ENCODE measurements at places on chromosomes 3 and 15.

GRCh38 chr3:197508051-197508451 lies 47.7 kb downstream of the BDH1 start:
- DNase-seq, result no peak

DNA sequence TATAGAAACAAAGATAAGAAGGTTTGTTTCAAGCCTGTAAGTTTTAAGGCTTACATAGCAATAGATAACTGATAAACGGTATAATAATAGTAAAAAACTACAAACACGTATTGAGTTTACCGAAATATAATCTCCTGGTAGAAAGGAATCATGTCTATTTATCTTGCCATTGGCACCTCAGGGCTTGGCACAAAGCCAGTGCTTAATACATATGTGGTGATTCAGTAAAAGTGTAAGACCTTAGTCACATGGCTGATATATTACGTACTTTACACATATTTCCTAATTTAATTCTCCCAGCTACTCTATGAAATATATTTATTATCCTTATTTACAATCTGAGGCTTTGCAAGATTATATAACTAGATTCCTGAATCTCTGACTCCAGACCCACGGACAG lies 32.0 kb upstream of the SLCO3A1 start:
- no peak for DNase-seq

DNA sequence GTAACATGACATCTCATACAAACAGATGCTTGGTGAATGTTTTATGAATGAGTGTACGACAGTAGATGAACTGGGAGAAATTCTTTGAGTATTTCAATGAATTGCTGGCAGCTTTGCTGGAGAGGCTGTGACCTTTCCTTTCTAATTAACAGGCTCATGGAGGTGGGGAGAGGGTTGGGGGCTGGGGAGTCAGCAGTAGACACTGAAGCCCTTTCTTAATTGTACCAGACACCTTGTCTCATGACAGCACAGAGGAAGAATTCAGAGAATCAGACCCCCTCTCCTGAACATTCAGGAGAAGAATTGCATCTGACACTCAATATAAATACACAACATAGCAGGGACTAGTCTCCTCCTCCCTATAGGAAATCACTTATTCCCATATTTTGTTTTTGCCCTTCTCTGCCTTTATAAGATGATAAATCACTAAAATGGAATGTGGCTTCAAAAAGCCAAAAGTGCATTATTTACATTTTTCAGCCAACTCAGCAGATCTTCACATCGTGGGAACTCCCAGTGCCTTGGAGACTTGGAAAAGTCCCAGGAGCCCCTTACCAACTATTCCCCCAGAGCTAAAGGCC lies 66.2 kb upstream of the TPM1 start:
- no peak for DNase-seq

- no peak for DNase-seq
These were observed 42.9 kb upstream of the TSC22D2 start for GRCh38 chr3:150365132-150365604.

DNA sequence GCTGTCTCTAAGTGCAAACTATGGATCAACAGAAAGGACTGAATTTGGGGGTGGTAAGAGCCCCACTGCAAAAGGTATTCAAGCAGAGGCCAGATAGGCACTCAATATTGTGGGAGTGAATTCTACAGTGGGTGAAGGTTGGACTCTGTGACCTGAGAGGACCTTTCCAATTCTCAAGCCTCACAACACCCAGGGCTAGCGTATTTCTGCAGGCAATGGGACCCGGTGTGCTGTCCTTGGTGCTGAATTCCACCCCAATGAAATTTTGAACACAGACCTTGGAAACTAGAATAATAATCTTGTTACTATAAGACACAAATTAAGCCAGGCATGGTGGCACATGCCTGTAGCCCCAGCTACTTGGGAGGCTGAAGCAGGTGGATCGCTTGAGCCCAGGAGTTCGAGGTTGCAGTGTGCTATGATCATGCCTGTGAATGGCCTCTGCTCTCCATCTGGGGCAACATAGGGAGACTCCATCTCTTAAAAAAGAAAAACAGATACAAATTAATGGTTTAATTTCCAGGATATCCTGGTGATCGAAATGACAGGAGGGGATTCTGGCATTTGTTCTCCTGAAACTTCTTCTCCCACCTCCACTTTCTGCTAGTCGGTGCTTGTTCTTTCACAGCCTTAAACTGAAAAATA lies 135.4 kb downstream of the RAB11A start:
- no peak for DNase-seq

DNA sequence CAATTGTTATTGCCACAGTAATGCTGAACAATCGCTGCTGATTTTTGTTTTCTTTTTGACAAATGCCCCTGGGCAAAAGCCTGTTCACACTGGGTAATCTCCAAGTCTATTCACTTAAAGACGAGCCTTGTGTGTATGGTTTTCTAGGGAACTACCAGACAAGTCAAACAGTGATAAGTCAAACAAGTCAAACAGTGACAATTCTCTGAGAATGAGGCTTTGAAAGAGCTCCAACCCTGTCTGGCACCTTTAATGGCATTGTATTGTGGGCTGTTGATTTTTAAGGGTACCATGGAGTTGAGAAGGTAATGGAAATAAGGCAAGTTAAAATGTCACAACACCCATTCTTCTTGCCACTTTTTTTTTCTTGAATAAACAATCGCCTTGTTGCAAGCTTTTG lies 59.4 kb upstream of the TMC3 start:
- DNase-seq, result no peak
